ENCODE measurements at places on chromosomes 2 and 18. TPM values are rescaled to one million over a fixed set of nuclear protein-coding genes. Genes with fewer than 3 reads are reported as not detected.

The C2orf66 gene
- total RNA-seq: not detected

DNA sequence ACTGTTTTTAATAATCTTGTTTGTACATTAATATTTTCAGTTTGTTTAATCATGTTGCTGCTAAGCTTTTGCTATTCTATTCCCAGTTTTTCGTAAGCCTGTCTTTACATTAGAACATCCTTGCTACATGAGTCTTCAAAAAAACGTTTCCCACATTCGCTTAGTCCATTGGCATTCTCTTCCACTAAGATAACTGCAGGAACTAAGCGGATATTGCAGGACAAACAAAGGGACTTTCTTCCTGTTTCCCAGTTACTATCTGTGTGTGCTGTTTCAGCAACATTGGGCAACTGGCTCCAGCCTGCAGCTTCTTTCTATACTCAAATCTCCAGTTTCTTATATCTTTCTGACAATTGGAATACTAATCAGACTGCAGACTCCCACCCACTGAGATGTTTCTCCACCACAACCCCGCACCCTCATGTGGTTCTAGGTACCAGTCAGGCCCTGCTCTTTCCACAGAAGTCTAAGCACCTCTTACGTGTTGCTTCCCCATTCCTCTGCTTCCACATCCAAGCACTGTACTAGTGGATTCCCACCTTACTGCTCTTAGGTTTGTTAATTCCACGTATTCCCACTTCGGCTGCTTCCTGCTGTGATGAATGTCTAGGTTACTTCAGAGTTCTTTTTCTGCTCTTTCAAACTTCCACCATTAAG, 420.3 kb downstream of the LRRTM4 start:
- H3K4me3 ChIP-seq: no peak overlapping the region
- no peak overlapping the region for H3K27ac ChIP-seq
- DNase-seq: no peak

- no peaks in the 10 kb centered on the region for H3K36me3 ChIP-seq
- H3K27me3 ChIP-seq: no peaks in the 10 kb centered on the region
- no peak overlapping the region for H3K27ac ChIP-seq
- no peak overlapping the region for H3K4me3 ChIP-seq
- no peak for DNase-seq
- H3K4me1 ChIP-seq: no peaks in the 10 kb centered on the region
Observed at GRCh38 chr2:38474021-38474456, 97.0 kb upstream of the ATL2 start.

- no peak overlapping the region for H3K4me3 ChIP-seq
- H3K4me1 ChIP-seq: no peaks in the 10 kb centered on the region
- no peaks in the 10 kb centered on the region for H3K27me3 ChIP-seq
Observed at GRCh38 chr2:137367361-137367760, 596.9 kb upstream of the HNMT start.

Measured in tibial nerve (tissue), 4 donors.